ENCODE measurements at places on chromosomes 6 and 20.

DNA sequence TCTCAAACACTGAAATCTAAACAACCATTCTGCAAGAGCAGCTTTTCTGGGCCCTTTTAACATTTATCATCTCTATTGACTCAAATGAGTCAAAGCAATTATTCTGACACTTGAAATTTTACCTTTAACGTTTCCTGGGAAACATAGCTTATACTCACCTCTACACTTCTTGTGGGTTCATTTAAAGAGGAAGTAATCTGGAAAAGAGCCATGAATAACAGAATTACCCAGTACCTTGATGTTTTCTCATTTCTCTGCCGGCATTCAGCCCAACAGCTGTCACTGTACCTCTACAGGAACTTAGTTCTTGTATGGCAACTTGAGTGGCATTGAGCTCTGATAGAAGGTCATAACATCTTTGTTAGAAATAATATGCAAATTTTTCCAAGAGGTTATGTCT lies 272.2 kb downstream of the KCNQ5 start:
- no peak for DNase-seq

GRCh38 chr20:18001131-18001921 lies 32.5 kb downstream of the MGME1 start:
- peak; percentile 53 for DNase-seq

- no peak for DNase-seq
These were observed 262.4 kb upstream of the AGPAT4 start for GRCh38 chr6:161536224-161536630.

GRCh38 chr6:152273638-152274037 lies 363.5 kb downstream of the SYNE1 start:
- peak; percentile 67 for DNase-seq

- DNase-seq: no peak
These were observed 31.6 kb upstream of the EZR start for GRCh38 chr6:158850807-158851115.

GRCh38 chr6:98984121-98984520 lies 36.4 kb upstream of the FBXL4 start:
- no peak for DNase-seq

GRCh38 chr6:128244751-128245405 lies 275.5 kb downstream of the PTPRK start:
- DNase-seq: no peak

DNA sequence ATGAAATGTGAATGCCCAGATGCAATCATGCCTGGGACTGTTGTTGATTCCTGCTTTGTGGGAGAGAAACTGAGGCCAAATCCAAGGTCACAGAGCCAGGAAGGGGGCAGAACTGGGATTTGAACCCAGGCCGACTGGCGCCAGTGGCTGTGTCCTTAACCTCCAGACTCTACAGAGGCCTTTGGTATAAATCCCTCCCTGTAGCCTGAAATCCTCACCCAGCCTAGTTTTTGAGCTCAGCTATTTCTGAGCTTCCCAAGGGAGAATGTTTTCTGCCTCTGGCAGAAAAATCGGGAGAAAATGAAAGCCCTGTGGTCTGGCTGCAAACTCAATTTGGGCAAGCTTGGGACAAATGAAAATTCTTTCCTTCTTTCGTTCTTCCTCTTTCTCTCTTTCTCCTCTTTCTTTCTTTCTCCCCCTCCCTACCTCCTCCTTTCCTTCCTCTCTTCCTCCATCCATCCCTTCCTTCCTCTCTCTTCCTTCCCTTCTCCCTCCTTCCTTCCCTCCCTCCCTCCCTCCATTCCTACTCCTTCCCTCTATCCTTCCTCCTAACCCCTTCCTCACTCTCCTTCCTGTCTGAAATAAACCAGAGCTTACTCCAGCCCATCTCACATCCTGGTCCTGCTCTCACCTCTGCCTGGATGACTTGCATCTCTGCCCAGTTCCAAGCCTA lies 34.9 kb downstream of the SNAI1 start:
- DNase-seq: no peak

GRCh38 chr6:36821581-36822335 lies 17.5 kb downstream of the CPNE5 start:
- DNase-seq: no peak

DNA sequence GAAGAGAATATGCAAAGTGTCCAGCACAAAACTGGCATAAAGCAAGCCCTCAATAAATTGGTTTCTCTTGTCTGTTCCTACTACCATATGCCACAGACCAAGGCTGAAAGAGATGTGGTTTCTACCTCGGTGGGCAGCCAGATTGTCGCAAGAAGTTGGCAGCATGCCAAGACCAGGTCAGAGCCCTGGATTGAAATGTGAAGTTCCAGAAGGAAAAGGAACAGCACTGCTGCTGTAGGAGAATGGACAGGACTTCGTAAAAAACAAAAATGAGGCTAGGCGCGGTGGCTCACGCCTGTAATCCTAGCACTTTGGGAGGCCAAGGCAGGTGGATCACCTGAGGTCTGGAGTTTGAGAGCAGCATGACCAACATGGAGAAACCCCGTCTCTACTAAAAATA lies 22.1 kb downstream of the MRPL14 start:
- no peak for DNase-seq

DNA sequence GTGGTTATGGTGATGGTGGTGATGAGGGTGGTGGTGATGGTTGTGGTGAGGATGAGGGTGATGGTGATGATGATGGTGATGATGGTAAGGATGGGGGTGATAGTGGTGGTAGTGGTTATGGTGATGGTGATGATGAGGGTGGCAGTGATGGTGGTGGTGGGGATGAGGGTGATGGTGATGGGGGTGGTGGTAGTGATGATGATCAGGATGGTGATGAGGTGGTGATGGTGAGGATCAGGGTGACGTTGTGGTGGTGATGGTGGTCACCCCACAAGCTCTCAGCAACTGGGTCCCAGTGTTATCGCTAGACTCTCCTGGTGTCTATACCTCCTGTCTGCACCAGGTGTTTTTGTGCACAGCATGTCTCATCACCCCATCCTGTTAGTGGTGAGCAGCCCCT lies 85.0 kb downstream of the TMEM242 start:
- no peak for DNase-seq

All from muscle of leg (tissue), 16 donors.